ENCODE measurements at places on chromosomes 6 and 20.

DNA sequence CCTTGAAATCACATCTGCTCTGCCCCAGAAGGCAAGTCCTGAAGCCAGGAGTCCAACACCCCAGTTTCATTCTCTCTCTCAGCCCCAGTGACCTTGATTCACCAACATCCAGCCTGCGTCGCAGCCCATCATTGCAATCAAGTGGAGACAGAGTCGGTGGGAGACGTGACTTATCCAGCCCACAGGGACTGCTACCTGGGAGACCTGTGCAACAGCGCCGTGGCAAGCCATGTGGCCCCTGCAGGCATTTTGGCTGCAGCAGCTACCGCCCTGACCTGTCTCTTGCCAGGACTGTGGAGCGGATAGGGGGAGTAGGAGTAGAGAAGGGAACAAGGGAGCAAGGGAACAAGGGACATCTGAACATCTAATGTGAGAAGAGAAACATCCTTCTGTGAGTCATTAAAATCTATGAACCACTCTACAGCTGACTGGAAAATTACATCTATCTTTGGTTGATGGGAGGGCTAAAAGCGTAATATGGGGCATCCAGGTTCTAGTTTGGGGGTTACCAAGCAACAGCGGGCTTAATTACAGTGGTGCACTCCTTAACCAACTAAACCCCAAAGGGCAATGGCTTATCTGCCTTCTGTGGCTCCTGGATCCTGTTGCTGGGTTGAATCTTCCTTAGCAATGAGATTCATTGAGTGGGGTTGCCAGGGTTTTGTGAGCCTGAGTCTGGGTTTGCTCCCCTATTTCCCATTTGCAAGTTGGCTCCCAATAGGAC is 2.5 kb downstream of the LY6G6D start:
- DNase-seq = no peak

DNA sequence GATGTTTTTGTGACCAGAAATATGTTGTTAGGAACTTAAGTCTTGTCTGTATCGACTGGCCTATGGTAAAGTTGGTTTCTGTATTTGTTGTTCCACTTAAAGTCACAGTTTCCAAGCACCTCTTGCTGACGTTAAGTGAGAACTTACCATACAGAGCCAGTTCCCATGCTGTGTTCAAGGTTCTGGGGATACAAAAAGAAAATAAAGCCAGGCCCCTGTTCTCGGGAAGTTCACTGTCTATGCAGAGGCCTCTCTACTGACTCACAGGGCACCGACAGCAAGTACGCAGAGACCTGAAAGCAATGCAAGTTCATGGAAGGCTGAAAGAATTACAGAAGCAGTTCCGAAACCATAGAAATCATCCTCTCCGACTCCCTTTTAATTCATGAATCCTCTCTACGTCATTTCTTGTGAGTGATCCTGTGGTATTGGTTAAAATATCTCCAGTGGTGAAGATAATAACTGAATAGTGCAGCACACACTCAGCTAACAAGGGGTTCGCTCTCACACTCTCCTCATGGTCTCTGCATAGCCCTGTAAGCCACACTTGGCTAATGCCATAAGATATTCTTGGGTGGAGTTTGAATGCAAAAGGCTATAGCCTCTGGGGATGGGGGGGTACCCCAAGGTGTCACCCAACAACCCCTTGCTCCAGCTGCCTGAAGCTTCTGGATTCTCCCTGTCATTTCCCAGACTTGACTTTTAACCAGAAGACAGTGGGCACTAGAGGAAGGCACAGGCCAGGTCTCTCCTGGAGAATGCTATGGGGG is 91.2 kb upstream of the EXOC2 start:
- DNase-seq = no peak

DNA sequence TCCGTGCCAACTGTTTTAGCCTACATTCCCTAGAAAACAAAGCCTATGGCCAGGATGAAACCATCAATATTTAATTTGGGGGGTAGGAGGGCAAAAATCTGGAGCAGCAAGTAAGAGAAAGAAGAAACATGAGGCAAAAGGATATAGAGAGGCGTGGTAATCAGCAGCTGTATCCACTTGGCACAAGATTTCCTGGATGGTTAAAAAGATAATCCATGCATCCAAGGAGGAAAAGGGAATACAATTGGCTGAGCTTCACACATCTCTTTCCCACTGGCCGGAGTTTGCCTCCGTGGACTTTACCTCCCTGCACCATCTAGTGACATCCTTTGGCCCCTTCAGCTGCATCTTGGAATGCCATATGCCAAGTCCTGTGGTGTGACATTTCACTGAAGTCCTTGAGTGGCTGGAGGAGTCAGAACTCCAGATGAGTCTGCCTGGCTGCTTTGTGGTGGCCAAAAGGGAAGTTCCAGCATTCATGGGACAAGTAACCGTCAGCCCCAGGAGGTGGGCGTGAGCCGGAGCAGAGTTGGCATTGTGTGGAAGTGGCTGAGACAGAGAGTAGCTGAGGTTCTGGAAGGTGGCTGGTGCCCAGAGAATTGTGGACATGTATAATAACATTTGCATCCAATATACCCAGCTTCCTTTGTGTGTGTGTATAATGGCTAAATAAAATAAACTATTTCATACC is 13.7 kb upstream of the TMX4 start:
- no peak for DNase-seq

- DNase-seq = no peak
These were observed 28.8 kb upstream of the HINT3 start for GRCh38 chr6:125927761-125928160.

DNA sequence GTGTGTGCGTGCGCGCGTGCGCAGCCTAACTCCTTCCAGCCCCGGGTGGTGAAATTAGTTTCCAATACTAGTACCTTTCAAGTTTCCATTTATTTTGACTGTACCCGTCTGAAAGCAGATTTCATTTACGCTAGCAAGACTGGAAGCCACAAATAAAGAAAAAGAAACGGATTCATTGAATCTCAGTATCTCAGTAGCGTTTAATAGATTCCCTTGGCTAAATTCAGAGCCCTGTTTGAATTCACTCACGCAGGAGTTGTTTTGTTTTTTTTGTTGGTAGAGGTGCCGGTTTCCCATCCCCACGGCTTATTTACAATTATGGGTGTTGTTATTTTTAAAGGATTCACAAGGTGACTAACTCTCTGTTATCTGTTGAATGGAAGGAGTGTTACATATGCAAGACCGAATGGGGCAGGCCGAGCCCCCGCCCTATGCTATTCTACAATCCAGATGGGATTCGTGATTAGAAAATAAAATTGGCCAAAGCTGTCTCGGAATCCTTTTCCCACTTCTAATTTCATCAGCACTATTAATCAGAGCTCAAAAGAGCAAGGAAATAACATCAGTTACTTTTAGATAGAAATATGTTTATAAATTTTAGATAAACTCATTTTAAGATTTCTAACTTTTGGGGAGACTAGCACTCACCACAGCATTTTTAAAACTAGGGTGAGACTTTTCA is 2.3 kb upstream of the INSM1 start:
- peak; percentile 41 for DNase-seq

- no peak for DNase-seq
These were observed 345.2 kb downstream of the GJA1 start for GRCh38 chr6:121780325-121781321.

DNA sequence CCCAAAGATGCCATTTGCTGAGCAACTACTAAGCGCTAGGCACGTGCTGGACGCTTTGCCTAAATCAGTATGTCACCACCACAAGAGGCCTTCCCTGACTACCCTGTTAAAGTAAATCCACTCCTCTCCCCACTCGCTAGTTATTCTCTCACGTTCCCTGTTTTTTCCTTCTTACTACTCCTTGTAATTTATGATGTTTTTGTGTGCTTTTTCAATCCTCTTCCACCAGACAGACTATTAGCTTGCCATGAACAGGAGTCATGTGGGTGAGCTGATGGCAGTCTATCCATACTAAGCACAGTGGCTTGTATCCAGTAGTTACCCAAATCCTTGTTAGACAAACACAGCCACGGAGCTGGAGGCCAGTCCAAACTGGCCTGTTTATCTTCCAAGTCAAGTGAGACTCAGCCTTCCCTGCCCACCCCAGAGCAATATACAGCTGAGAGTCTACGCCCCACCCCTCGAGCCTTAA is 41.2 kb downstream of the C6orf132 start:
- no peak for DNase-seq

- DNase-seq = no peak
These were observed 105.0 kb upstream of the HDDC2 start for GRCh38 chr6:125406741-125407140.

DNA sequence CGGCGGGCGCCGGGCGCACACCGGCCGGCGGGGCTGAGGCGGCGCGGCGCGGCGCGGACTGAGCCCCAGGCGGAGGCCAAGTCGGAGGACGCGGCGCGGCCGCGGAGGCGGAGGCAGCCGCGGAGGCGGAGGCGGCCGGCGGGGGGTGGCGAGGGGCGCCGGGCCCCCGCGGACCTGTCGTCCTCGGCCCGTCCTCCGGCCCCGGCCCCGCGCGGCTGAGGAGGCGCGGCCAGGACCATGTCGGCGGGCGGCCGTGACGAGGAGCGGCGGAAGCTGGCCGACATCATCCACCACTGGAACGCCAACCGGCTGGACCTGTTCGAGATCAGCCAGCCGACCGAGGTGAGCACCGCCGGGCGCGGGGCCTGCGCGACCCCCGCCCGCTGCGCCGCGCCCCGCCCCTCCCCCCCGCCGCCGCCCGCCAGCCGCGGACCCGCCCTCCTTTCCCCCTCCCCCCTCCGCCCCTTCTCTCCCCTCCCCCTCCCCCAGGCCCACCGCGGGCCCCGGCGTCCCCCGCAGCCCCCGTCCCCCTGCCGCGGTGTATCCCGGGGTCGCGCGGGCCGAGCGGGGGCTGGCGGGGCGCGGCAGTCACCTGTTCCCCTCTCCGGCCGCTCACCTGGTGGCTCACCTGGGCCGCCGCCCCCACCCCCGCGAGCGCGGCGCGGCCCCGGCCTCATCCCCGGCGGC is at the start of gene AFDN:
TSS of gene AFDN (plus strand) at position 16 of the 687 bp plus-strand sequence. CDS start at position 238, 222 bp downstream.
- DNase-seq = no peak

DNA sequence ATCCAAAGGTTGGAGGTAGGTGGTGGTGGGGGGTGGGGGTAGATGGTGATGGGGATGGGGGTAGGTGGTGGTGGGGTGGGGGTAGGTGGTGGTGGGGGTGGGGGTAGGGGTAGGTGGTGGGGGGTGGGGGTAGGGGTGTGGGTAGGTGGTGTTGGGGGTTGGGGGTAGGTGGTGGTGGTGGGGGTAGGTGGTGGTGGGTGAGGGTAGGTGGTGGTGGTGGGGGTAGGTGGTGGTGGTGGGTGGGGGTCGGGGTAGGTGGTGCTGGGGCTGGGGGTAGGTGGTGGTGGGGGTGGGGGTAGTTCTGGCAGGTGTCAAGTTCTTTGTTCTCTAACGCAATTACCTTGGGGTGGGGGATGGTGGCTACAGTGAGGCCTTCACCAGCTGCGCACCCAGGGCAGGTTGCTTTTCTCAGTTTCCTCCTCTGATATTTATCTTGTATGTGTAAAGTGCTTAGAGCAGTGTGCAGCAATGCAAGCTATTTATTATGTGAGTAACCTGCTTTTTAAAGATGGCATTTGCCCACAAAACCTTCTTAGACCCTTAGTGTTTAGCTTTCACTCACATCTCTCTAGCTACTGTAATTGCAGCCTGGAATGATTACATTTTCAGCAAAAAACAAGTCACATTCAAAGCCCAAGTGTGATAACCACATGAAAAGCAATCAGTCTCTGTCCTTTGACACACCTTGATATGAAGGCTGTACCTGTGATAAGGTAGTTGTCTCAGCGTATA is 8.2 kb upstream of the CCDC167 start:
- peak; percentile 41 for DNase-seq

- DNase-seq = no peak
These were observed 17.0 kb upstream of the TOP1 start for GRCh38 chr20:41011551-41012067.

GRCh38 chr6:139406577-139407343 is 32.3 kb upstream of the CITED2 start:
- no peak for DNase-seq

DNA sequence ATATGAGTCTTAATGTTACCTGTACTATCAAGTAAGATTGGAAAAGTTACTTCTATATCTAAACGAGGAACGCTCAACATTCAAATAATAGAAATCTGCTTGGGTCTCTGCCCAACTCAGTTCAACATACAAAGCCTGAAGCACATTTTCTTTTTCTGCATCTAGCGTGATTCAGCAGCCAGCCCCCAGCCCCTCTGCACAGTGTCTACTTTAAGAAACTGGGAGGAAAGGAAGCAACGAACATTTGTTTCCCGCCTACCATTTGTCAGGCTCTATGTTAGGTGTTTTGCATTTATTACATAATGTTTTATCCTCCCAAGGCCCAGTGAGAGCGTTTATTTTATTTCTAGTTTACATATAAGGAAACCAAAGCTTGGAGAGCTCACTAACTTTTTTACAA is 17.3 kb downstream of the PHACTR1 start:
- DNase-seq = no peak

DNA sequence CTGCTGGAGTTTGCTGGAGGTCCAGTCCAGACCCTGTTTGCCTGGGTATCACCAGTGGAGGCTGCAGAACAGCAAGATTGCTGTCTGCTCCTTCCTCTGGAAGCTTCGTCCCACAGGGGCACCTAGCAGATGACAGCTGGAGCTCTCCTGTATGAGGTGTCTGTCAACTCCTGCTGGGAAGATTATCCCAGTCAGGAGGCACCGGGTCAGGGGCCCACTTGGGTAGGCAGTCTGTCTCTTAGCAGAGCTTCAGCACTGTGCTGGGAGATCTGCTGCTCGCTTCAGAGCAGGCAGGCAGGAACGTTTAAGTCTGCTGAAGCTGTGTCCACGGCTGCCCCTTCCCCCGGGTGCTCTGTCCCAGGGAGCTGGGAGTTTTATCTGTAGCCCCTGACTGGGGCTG is 96.8 kb upstream of the SLC35F1 start:
- DNase-seq = no peak

DNA sequence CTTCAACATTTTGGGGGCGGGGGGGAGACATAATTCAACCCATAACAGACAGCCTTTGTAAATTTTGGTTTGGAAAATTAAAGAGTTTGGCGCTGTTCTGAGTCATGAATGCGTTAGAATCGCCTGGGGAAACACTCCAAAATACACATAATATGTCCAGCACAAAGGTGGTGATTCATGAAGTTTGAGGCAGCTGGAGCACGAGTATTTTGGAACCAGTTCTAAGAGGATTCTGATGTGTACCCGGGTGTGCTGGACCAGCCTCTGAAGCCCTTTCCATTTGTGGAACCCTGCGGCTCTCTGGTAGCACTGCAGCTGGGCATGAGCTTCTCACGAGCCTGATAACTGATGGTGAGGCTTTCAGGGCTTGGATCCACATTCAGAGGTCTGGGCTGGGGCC is 4.7 kb downstream of the GMPR start:
- DNase-seq = no peak

- no peak for DNase-seq
These were observed 673.6 kb downstream of the CD109 start for GRCh38 chr6:74369556-74369993.

- DNase-seq = no peak
These were observed 64.4 kb downstream of the FILIP1 start for GRCh38 chr6:75429061-75429703.

Data from stimulated activated CD4-positive, alpha-beta T cell treated with anti-CD3 and anti-CD28 coated beads, Interleukin-1b, Interleukin-23, amount 100 ng/mL, for 48 hours (primary cell).